CD4-positive, alpha-beta memory T cell (primary cell): ENCODE measurements at places on chromosomes 12 and 14.

- DNase-seq = peak; percentile 34
Observed at GRCh38 chr12:91355150-91356006, 172.8 kb upstream of the DCN start.

DNA sequence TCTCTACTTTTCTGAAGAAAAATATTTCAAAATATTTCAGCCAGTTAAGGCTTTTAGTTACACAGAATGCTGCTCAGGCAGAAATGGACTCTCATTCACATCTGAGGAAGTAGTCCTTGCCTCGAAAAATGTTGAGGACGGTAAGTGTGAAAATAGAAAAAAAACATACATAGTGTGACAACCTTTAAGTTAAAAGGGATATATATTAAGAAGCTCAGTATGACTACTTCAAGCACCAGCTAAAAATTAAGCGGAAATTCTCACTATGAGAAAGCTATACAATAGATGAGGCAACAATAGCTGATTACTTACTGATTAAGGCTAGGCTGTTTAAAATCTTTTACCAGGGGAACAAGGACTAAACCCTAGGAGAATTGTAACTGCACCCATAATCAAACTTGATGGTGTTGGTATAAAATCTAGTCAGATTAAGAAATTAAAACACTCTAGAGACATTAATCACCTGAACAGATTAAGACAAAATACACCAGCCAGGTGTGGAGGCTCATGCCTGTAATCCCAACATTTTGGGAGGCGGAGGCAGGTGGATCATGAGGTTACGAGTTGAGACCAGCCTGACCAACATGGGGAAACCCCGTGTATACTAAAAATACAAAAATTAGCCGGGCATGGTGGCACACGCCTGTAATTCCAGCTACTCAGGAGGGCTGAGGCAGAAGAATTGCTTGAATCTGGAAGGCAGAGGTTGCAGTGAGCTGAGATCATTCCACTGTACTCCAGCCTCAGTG is 53.9 kb downstream of the HNRNPC start:
- no peak for DNase-seq

DNA sequence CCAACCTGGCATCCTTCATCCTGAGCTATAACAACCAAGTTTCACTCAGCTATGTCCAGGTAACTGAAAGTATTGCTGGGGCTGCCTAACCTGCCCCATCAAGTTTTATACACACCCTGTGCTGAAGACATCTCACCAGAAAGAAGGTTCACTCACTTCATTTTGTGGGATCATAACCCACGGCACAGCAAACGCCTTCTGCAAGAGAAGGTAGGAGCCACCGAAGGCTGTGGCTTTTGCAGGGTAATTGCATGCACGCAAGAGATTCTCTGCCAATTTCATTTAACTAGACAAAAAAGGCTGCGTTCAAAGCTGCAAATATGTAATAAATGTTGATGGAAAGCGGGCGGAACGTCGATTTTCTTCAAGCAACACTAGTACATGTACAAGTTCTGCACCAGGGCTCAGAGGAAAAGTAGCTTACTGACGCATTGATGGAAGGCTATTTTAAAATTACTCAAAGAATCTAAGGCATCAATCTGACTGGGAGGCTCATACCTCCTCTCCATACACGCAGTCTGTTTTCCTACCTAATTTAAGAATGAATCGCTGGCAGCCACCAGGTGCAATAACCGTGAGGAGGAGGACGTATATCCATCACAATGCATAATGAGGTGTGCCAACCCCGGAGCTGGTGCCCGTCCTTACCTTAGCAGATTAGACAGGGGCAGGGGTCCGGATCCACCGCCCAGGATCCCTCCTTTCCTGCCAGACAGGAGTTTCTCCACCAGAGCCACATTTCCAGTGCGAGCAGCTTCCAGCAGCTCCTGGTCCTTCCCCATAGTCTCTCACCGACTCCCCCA is 1.1 kb downstream of the ANKS1B start:
- no peak for DNase-seq

DNA sequence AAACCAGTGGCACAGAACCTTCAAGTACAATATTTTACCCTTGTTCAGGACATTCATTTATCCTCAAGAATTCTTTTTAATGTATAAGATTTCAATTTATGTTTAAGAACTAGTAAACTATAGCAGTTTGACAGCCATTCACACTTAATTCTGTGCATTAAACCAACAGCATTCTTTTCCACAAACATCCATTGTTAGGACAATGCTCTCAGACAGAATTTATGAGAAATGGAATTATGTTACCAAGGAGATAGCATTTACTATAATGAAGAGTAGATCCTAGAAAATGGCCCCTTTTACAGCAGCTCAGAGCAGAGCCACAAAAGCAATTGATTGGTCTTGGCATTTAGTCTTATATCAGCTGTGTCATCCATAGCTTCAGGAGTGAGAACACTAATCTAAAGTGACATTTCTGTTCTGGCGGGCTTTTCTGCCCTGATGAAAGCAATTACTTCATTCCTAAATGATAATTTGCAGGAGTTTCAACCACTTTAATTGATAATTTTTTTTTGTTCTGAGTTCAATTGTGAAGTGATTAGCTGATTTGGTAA is 268.9 kb downstream of the NPAS3 start:
- DNase-seq = no peak

- no peak for DNase-seq
Observed at GRCh38 chr12:124866883-124867400, 3.3 kb upstream of the SCARB1 start.
